Stimulated activated CD4-positive, alpha-beta T cell treated with anti-CD3 and anti-CD28 coated beads, Interleukin-1b, Interleukin-23, amount 100 ng/mL, for 1 hour (primary cell): ENCODE measurements at places on chromosomes 7 and 10.

- no peak for DNase-seq
Observed at GRCh38 chr10:91592266-91592975, 40.5 kb downstream of the PPP1R3C start.

GRCh38 chr10:130772676-130773075 is 538.8 kb downstream of the TCERG1L start:
- no peak for DNase-seq

GRCh38 chr7:66505531-66506451 is 122.9 kb upstream of the KCTD7 start:
- no peak for DNase-seq

DNA sequence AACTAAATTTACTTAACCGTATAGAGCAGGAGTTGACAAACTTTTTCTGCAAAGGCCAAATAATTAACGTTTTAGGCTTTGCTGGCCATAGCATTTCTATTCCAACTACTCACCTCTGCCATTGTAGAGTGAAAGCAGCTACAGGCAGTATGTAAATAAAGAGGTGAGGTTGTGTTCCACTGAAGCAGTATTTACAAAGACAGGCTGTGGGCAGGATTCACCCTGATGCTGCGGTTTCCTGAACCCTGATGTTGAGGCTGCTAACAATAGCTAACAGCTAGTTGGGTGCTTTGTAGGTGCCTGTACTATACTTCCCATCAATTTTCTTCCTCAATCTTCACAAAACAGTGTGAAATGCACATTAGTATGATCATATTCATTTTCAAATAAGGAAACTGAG is 47.0 kb upstream of the LAMB1 start:
- no peak for DNase-seq

DNA sequence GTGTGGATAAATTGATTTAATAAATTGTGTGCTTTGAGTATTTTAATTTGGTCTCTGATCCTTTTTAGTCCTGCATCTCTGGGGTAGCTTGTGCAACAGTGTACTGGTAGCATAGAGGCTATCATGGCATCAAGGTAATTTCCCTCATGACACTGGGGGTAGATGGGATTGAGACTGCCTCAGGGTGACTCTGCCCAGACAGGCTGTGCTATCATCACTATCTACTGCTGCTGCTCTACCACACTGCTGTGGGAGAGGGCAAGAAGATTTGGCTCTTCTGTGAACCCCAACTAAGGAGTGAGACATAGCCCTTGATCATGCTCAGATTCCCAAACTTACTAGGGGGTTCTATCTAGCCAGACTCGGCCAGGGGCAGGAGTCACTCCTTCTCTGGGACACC is 43.6 kb upstream of the JAZF1 start:
- DNase-seq, result no peak

GRCh38 chr10:56319386-56319785 is 41.7 kb downstream of the ZWINT start:
- DNase-seq, result no peak
